Activated naive CD4-positive, alpha-beta T cell treated with anti-CD3 and anti-CD28 coated beads, Interleukin-2, amount 50 U/mL, for 72 hours (primary cell): ENCODE measurements at places on chromosomes 1 and 21.

GRCh38 chr1:204818998-204819397 is 51.7 kb upstream of the NFASC start:
- DNase-seq: no peak

DNA sequence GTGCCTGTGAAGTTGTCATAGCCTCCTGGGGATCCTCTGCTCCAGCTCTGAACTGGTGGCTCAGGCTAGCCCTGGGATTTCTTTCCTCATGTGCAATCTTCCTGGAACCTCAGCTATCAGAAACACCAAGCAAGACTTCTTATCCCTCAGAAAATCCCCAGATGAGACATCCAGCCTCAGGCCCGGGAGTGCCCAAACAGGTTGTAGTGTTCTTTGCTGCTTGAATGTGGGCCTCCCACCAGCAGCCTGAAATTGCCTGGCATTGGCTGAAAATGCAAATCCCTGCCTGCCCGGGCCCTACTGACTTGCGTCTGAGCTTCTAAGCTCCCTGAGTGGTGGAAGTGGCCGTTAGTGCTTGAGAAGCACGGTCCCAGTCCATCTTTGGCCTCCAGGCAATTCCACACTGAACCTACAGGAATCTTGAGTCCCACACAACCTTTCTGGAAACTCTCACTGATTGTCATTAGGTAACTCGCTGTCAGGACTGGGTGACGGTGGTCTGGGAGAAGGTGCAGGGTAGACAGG is 146.8 kb downstream of the ZBTB18 start:
- DNase-seq: no peak

DNA sequence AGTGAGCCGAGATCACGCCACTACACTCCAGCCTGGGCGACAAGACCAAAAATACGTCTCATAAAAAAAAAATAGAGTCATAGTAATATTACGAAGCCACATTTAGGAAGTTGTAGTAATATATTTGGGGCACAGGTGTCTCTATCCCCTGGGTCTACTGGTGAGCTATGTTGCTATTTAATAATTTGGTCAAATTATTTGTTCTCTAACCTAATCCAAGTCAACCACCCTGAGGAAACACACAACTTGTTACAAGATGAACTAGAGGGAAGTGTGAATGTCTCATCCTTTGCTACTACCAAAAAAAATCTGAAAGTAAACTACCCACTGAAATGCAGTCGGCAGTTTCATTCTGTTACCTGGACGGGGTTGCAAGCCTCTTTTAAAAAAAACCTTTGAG is 35.3 kb downstream of the RGS8 start:
- DNase-seq: no peak

DNA sequence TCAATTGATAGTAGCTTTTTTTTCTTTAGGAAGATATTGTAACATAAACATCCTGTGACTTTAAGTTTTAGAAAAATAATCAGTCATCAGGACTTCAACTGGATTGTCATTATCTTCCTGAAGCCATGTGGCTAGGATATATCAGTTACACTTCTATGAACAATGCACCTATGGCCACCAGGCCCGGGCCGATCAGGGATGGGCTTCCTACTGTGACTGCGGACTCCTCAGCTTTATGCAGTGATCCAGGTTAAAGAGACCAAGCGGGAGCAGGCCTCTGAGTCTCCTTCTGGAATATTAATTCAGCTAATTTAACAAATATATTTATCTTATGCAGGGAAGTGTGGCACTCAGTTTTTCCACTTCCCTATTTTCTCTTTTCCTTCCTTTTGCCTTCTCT is 200.6 kb downstream of the ADGRL2 start:
- DNase-seq: no peak

- no peak for DNase-seq
Measured at GRCh38 chr1:94535879-94536278, 5.7 kb downstream of the F3 start.

GRCh38 chr21:33775100-33775828 is 133.0 kb downstream of the ITSN1 start:
- no peak for DNase-seq

- DNase-seq: no peak
Measured at GRCh38 chr1:75908717-75909152, 23.5 kb downstream of the ASB17 start.

GRCh38 chr1:155622191-155622590 is 12.2 kb downstream of the MSTO1 start:
- DNase-seq: no peak

DNA sequence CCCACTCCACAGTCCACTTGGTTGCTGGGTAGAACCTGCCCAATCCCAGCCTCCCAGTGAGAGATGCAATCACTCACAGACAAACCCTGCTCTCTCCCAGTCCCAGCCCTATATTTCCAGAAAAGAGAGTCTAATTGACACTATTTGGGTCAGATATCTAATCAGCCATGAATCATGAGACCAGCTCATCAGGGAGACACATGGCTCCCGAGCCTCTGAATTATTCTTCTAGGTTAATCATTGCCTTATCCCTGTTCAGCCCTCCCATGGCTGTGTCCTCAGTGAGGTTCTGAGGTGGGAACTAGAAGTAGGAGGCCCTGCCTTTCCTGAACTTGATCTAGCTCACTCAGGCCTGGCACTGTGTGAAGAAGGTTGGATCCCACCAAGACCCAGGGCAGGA is 49.9 kb upstream of the ZC3H12A start:
- no peak for DNase-seq
